ENCODE measurements at places on chromosomes 3 and 15. TPM values are rescaled to one million over a fixed set of nuclear protein-coding genes. Genes with fewer than 3 reads are reported as not detected.

CFAP91 gene
- total RNA-seq: 0.18 TPM

FBXW12 gene
- not detected for total RNA-seq

ESYT3 gene
- 0.28 TPM for total RNA-seq

DGKG gene
- total RNA-seq: 2.0 TPM

DCBLD2 gene
- 78.8 TPM for total RNA-seq

ACAN gene
- 0.28 TPM for total RNA-seq

LIPH gene
- not detected for total RNA-seq

CRBN gene
- 58.1 TPM for total RNA-seq

ZKSCAN7 gene
- total RNA-seq: 7.8 TPM

ZNF860 gene
- total RNA-seq: 0.28 TPM

RTP1 gene
- total RNA-seq: not detected

RAB43 gene
- 14.3 TPM for total RNA-seq

DAZL gene
- total RNA-seq: not detected

DUOX2 gene
- under 0.01 TPM for total RNA-seq

TEX55 gene
- total RNA-seq: not detected

IL17RB gene
- total RNA-seq: not detected

C2CD4A gene
- total RNA-seq: not detected

PCOLCE2 gene
- 60.7 TPM for total RNA-seq

FANCD2OS gene
- total RNA-seq: not detected
